Urinary bladder (tissue), 4 donors: ENCODE measurements at places on chromosomes 1 and 21. TPM values are rescaled to one million over a fixed set of nuclear protein-coding genes. Genes with fewer than 3 reads are reported as not detected.

The HPCA gene
- not detected for total RNA-seq

The DNAJC6 gene
- total RNA-seq = 5.6 TPM

The LEFTY2 gene
- total RNA-seq = 3.9 TPM

The RASAL2 gene
- 29.2 TPM for total RNA-seq

The GPR153 gene
- total RNA-seq = 12.2 TPM

The MPL gene
- not detected for total RNA-seq

The FMN2 gene
- 2.6 TPM for total RNA-seq

The AIRE gene
- total RNA-seq = 0.11 TPM

The SPRR1A gene
- not detected for total RNA-seq

The CA6 gene
- not detected for total RNA-seq

The NAV1 gene
- 27.5 TPM for total RNA-seq

The RGSL1 gene
- total RNA-seq = not detected

The SPATC1L gene
- total RNA-seq = 3.6 TPM

The FCGR1A gene
- total RNA-seq = 10.4 TPM

The TMEM81 gene
- total RNA-seq = 0.74 TPM

The COL11A1 gene
- total RNA-seq = 76.5 TPM

The NTRK1 gene
- 0.37 TPM for total RNA-seq

The TMEM52 gene
- total RNA-seq = not detected

The RAB7B gene
- total RNA-seq = 11.5 TPM

The STYXL2 gene
- total RNA-seq = 3.6 TPM

The TRIM67 gene
- total RNA-seq = 0.42 TPM

The AXDND1 gene
- total RNA-seq = 1.7 TPM

The ZMYND12 gene
- total RNA-seq = 3.2 TPM

The REN gene
- 0.26 TPM for total RNA-seq

The LCE3D gene
- total RNA-seq = not detected

The TMEM61 gene
- not detected for total RNA-seq

The SSR2 gene
- 213 TPM for total RNA-seq

The HSF2BP gene
- 1.1 TPM for total RNA-seq

The FLG2 gene
- total RNA-seq = not detected

The CACNA1S gene
- total RNA-seq = 1.9 TPM

The TNFAIP8L2 gene
- total RNA-seq = 4.0 TPM

The WNT2B gene
- 55.2 TPM for total RNA-seq

The MAB21L3 gene
- total RNA-seq = 3.2 TPM

The LRRC53 gene
- not detected for total RNA-seq

The KRTAP19-8 gene
- not detected for total RNA-seq

The SH2D1B gene
- total RNA-seq = 0.37 TPM

The CHAF1B gene
- total RNA-seq = 2.5 TPM

The REG4 gene
- total RNA-seq = not detected

The ARMH1 gene
- 1.4 TPM for total RNA-seq

The SPRR2B gene
- total RNA-seq = not detected

The HTR6 gene
- not detected for total RNA-seq

The PHC2 gene
- total RNA-seq = 49.2 TPM

The AKNAD1 gene
- 1.8 TPM for total RNA-seq

The LPGAT1 gene
- total RNA-seq = 50.2 TPM

The PRDM16 gene
- 3.7 TPM for total RNA-seq

The GJC2 gene
- total RNA-seq = 4.0 TPM

The KRTAP12-2 gene
- total RNA-seq = not detected

The AMY2A gene
- not detected for total RNA-seq
